ENCODE measurements at places on chromosomes 7 and 10. TPM values are rescaled to one million over a fixed set of nuclear protein-coding genes. Genes with fewer than 3 reads are reported as not detected.

EEPD1 gene
- total RNA-seq = 6.1 TPM

ANLN gene
- 71.0 TPM for total RNA-seq

GRID2IP gene
- 0.41 TPM for total RNA-seq

TMEM229A gene
- not detected for total RNA-seq

ZNF511 gene
- total RNA-seq = 68.8 TPM

CCDC146 gene
- 4.4 TPM for total RNA-seq

GRCh38 chr10:62068464-62068863, 167.0 kb downstream of the ARID5B start:
- no peak for DNase-seq

DNA sequence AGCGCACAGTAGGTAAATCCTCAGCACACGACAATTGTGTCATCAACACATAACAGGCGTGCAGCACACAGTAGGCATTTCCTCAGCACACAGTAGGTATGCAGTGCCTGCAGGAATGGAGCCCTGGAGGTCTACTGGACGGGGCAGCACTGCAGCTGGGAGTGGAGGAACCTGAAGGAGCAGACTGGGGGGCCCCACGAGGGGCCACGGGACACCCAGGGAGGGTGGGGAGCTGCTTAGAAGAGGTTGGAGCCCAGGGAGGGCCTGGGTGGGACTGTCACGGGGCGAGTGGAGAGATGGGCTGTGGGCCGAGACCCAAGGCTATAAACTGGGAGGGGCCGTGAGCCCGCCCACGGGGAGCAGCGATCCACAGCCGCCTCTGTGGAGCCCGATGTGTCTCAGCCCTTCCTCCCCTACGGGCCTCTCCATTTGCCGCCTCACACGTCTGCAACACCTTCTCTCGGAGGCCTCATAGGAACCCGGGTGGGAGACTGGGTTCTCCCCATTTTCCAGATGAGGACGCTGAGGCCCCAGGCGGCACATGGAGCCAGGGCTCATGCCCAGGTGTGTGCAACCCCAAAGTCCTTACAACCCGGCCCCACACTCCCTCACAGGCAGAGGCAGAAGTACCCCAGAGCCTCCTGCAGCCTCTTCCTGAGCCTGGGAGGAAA, 101.5 kb downstream of the MICALL2 start:
- no peak for DNase-seq

DNA sequence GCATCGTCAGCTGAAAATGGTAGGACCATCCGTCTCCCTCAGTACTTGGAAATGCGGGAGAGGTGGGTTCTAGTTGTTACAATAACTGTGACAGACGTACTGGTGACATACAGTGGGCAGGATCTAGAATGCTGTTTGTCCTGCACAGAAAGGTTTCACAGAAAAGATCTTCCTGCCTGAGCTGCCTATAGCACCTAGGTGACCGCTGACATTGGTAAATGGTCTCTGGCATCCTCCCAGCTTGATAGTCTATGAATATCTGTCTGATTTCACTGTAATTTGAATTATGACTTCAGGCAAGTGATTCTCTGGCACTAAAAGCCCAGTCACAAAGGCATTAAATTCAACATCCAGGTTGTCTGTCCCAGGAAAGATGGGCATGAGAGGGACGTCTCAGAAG, 38.2 kb upstream of the CCDC3 start:
- no peak for DNase-seq

DNA sequence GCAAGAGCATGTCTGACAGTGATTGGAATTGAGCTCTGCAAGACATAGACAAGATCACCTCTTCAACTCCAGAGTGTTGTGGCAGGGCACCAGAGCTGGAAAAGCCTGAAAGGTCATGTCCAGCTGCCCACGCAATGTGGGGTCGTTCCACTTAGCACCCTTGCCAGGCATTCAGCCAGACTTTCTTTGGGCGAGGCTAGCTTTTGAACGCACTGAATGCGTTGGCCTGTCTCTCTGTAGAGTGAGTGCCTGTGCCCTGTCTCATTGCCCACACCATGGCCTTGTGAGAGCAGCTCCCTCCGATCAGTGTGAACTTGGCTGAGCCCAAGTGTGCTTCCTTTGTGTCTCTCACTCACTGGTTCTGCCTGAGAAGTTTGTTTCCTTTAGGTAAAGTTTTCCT, 23.3 kb downstream of the UBTD1 start:
- DNase-seq = no peak

GRCh38 chr7:105413887-105414437, 25.2 kb upstream of the SRPK2 start:
- no peak for DNase-seq

DNA sequence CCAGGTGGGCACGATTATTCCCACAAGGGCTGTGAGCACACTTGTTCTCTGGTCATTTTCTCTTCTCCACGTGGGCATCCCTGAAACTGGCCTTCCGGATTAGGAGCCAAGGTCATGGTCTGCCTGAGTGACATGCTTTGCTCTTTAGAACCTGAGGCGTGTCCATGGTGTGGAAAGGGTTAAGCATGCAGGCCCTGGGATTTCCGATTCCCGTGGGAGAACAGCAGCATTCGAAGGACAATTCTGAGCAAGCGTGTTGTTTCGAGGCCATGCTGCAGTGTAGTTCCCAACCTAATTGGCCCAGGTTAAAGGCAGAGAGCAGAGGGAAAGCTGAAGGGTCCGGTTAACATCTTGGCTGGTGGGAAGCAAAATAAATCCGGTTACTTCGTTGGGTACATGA, 245.9 kb downstream of the SKAP2 start:
- no peak for DNase-seq

DNA sequence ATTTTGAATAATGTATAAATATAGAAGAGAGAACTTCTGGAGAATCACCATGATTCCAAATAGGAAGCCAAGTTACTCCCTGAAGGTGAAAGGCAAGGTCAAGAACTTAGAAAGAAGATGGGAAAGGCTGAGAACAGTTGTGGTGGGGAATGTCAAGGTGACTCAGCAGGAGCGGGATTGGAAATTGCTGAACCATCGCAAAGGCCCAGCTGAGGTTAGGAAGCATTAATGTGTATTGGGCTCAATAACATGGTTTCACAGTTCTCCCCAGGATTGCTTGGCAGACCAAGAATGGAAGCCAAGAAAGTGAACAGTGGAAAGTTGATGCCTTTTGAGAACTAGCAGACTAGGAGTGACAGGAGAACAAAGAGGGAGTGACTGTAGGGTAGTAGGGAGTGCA, 133.3 kb downstream of the VTI1A start:
- DNase-seq = no peak

DNA sequence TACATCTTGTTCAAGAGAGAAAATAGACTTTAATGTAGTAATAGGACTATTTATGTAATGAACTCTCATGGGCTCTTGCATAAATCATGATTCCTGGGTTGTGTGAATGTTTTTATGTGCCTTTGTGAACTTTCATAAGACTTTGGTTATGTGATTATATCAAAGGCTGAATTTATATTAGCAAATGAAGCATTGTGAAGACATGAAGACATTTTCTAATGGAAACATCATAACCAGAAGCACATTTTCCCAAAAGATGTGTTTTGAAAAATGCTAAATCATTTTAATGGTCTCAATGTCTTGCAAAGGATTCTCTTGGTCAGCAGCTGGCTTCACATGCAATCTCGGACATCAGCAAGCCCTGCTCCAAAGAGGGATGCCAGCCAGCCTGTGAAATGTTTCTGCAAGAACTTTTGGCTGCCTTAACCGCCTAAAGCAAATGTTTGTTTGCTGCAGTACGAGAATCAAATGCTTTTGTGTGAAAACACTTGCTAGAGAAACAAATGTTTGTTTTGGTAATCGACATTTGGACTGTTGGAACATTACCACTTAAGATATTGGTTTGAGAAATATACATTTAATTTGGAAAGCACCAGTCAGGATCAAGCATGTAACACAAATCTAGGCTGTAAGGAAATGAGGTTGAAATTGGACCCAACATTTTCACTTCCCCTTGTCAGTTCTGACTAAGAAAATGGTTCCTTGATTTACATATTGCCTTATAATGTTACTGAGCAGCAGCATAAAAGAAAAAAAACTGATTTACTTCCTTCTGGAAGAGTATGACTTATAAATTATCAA, 102.1 kb downstream of the RTKN2 start:
- peak; percentile 76 for DNase-seq

- DNase-seq = no peak
These were observed 806 bp upstream of the VIPR2 start for GRCh38 chr7:159145490-159145855.

GRCh38 chr7:87874066-87874465, 2.1 kb downstream of the SLC25A40 start:
- DNase-seq = peak; percentile 42

DNA sequence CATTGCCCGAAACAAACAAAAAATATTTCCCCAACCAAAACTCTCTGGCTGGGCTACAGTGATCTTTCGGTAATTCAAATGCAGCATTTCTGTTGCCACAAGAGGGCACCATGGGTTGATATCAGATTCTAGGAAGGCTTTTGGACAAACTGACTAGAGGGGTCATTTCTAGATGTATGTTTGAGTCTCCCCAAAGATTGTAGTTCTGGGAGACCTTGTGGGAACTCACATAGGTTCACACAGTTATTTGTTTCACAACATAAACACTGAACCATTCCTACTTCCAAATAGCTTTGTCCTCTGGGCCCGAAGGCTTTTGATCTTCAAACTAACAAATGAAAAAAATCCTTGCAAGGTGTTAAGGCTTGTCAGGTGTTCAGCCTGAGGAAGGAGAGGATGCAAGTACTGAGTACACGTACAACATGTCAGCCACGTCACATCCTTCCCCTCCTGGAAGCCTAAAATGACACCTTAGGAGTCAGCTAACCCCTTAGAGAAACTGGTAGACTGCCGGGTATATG, 37.0 kb upstream of the IL15RA start:
- DNase-seq = peak; percentile 86

- no peak for DNase-seq
These were observed 30.5 kb downstream of the NPS start for GRCh38 chr10:127579640-127580039.

DNA sequence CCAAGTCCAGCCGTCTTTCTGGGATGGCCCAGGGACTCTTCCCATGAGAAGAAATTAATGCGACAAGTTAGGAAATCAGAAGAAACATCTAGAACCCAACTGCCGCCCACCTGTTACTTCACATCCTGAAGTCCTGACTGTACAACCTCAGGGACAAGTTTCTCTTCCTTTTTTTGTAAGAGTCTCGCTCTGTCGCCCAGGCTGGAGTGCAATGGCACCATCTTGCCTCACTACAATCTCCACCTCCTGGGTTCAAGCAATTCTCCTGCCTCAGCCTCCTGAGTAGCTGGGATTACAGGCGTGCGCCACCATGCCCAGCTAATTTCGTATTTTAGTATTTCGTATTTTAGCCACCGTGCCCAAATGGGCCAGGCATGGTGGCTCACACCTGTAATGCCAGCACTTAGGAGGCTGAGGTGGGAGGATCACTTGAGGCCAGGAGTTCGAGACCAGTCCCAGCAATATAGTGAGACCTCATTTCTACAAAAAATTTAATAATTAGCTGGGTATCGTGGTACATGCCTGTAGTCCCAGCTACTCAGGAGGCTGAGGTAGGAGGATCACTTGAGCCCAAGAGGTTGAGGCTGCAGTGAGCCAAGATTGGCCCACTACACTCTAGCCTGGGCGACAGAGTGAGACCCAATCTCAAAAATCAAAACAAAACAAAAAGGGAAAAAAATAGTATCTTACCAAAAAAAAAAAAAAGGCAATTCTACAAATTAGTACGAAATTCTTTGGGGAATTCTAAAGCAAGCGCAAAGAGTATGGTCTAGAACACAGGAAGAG, 20.8 kb downstream of the LAT2 start:
- peak; percentile 68 for DNase-seq
